Activated T-helper 2 cell treated with anti-CD3 and anti-CD28 coated beads, Interferon-gamma antibody, Interleukin-2, Interleukin-4, amounts not matched to agents 10 μg/mL and 5 μg/mL and 100 μg/mL, durations not matched to agents 14 hours and 24 hours and 36 hours (primary cell): ENCODE measurements at places on chromosomes 13 and 19.

DNA sequence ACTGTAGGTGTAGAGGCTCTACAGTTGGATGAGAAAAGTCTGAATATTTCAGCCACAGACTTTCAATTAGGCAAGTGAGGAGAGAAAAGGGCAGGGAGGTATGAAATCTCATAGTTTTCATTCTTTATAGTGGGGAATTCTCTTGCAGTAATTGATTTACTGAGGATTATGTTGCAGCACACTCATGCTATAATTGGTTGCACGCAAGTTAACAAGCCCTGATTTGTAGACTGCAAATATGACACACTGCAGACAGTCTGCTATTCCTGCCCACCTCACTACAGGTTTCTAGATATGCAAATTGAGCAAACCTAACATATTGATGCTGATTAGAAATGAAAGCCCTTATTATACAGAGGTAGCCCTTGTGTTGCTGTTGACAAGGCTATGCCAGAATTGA lies 139.4 kb downstream of the LHFPL6 start:
- DNase-seq: no peak

GRCh38 chr13:68160466-68160865 lies 930.3 kb upstream of the PCDH9 start:
- no peak for DNase-seq

- DNase-seq: no peak
Observed at GRCh38 chr13:98299966-98300350, 122.9 kb upstream of the RNF113B start.

GRCh38 chr19:21940684-21941083 lies 70.1 kb downstream of the ZNF208 start:
- DNase-seq: no peak

DNA sequence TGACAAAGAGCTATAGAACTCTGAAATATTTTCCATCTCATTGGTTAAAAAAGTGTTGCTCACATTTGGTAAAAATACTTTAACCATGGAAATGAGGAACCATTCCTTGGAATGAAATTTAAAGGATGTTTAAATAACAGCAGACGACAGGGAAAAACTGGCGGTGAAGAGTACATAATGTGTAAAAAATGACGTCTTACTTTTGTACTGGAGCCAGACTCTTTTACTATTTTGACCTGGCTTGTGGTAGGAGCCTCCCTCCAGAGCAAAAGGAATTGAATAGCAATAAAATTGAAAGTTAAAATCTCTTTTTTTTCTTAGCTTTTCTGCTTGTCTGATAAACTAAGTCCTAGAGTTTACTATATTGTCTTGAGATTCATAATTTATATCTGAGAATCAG lies 426.2 kb upstream of the KLHL1 start:
- no peak for DNase-seq

GRCh38 chr19:39867133-39867532 lies 21.0 kb upstream of the FBL start:
- no peak for DNase-seq

DNA sequence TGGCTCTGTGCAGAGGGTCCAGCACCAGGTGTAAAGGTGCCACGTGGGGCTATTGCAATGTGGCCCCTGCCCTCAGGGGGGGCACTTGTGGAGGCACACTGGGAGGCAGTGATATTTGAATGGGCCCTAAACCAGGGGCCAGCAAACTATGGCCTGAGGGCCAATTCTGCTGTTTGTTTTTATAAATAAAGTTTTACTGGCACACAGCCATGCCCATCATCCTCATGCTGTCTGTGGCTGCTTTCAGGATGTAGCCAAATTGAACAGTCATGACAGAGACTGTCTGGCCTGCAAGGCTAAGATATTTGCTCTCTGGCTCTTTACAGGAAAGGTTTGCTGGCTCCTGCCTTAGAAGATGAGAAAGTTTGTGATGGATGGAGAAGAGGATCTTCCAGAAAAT lies 33.9 kb upstream of the RANBP3 start:
- no peak for DNase-seq

- DNase-seq: no peak
Observed at GRCh38 chr19:42563352-42564210, 31.1 kb downstream of the CEACAM8 start.

GRCh38 chr19:36572593-36573019 lies 486 bp downstream of the ZNF529 start:
- DNase-seq: no peak

DNA sequence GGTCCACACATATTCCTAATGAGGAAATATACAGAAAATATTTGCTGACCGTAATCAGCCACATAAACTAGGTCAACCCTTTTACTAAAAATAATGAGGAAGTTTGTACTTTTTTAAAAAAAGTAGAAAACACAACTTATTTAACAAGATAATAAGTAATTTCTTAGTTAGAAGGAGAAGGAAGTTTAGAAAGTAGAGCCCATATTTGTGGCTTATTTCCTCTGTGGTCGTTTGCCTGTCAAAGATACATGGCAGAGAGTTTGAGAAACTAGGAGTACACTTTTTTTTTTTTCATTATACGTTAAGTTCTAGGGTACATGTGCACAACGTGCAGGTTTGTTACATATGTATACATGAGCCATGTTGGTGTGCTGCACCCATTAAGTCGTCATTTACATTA lies 1205.2 kb upstream of the MIR17HG start:
- DNase-seq: no peak

- no peak for DNase-seq
Observed at GRCh38 chr13:51971520-51972426, 39.5 kb downstream of the ATP7B start.

GRCh38 chr13:112705286-112705685 lies 15.4 kb downstream of the ATP11A start:
- DNase-seq: no peak

- no peak for DNase-seq
Observed at GRCh38 chr13:51235756-51236490, 13.7 kb downstream of the FAM124A start.

GRCh38 chr19:17289489-17289888 lies 7.8 kb downstream of the ANKLE1 start:
- peak; percentile 40 for DNase-seq

DNA sequence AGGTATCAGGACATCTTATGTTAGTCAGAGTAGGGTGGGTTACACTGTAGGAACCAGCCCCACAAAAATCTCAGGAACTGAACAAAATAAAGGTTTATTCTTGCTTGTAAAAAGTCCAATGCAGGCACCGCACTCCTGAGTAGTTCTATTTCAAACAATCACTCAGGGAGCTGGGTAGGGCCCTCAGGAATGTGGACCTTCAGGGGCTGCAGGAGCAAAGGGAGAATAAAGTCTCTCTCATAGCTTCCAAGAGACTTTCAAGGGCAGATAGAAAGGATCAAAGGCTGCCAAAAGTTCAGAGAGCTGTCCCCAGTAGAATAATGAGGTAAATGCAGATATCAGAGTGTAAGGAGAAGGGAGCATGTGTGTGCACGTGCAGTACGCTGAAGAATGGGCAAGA lies 49.4 kb downstream of the RUBCNL start:
- no peak for DNase-seq

GRCh38 chr19:19185853-19186740 lies 5.9 kb downstream of the BORCS8 start:
- DNase-seq: peak; percentile 42

GRCh38 chr13:46267166-46267565 lies 55.4 kb downstream of the LRRC63 start:
- DNase-seq: no peak

GRCh38 chr13:50722440-50723125 lies 120.9 kb downstream of the DLEU7 start:
- DNase-seq: no peak

GRCh38 chr13:109412283-109412901 lies 374.0 kb downstream of the IRS2 start:
- no peak for DNase-seq

- no peak for DNase-seq
Observed at GRCh38 chr13:89832827-89833226, 1514.7 kb upstream of the MIR17HG start.

DNA sequence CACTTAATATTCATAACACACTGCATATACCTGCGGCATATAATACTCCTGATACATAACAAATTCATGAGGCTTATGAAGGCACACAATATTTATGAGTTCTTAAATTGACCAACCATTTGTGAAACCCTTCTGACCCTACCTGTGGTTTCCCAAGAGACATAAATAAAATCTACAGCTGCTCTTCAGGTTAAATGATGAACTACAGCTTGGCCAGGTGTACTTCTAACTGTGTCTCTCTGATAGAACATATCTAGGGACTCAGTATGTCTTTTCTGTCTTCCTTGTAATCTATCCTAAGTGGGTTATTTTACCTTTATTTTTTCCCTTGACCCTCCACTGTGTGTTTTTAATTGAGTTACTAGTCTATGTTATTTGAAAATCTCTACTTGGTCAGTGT lies 189.9 kb upstream of the UFM1 start:
- no peak for DNase-seq

- DNase-seq: no peak
Observed at GRCh38 chr19:1177322-1178114, 3.5 kb upstream of the SBNO2 start.

DNA sequence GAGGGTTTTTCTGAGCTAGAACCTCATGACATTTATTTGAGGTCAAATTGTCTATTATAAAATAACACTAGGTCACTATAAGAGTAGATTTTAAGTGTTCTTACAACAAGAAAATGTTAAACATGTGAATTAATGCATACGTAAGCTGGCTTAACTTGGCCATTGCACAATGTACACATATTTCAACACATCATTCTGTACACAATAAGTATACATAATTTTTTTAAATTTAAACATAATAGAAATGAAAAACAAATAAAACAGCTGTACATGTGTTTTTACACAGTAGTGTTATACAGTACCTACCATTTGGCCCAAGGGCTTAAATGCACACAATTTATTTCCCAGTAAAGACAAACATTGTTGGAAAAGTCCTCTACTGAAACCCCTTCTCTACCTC lies 269.9 kb downstream of the DACH1 start:
- DNase-seq: no peak

GRCh38 chr13:97017322-97017721 lies 23.0 kb upstream of the OXGR1 start:
- DNase-seq: no peak

GRCh38 chr13:48158915-48159314 lies 64.0 kb upstream of the MED4 start:
- DNase-seq: no peak

- DNase-seq: no peak
Observed at GRCh38 chr13:48874165-48874564, 101.5 kb upstream of the FNDC3A start.

- DNase-seq: no peak
Observed at GRCh38 chr13:25927932-25928331, 123.9 kb downstream of the SHISA2 start.

- DNase-seq: no peak
Observed at GRCh38 chr13:21079761-21080592, 18.6 kb upstream of the LATS2 start.

- no peak for DNase-seq
Observed at GRCh38 chr19:29401712-29402421, 123.9 kb upstream of the VSTM2B start.

GRCh38 chr13:22162889-22163288 lies 492.0 kb downstream of the FGF9 start:
- no peak for DNase-seq

DNA sequence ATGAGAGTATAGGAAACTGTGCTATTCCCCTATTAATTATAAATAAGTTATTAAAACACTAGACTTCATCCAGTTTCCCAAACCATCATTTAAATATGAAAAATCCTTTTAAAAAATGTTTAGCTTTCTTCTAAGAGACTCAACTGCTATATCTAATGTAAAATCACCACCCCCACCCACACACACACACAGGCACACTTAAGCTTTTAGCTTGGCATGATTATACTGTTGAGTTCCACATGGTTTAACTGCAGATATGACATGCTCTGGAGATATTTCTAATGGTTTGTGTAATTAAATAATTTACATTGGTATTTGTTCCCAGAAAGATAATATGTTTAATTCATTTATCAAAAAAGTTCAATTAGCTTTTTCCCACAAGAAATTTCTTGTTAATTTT lies 1700.1 kb upstream of the SLC10A2 start:
- no peak for DNase-seq

DNA sequence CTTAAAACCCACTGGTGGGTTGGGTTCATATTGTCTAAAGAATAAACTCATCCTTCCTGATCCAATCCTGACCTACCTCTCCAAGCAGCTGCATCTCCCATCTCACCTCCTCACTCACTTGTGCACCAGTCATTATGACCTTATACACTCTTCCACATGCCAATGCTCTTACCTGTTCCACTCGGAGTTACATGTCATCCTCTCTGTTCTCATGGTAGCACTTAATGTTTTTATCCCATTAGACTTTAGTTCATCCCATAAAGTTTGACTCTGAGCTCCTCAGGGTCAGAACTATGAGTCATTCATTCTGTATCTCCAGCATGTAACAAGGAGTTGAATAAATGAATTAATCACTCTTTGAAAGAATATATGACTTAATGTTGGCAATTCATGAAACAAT lies 330.2 kb downstream of the KLF12 start:
- DNase-seq: no peak

- no peak for DNase-seq
Observed at GRCh38 chr13:62046512-62046911, 630.9 kb upstream of the PCDH20 start.

- DNase-seq: no peak
Observed at GRCh38 chr19:58059671-58060078, 593 bp downstream of the ZNF135 start.

- no peak for DNase-seq
Observed at GRCh38 chr13:86283031-86283430, 483.8 kb upstream of the SLITRK6 start.

DNA sequence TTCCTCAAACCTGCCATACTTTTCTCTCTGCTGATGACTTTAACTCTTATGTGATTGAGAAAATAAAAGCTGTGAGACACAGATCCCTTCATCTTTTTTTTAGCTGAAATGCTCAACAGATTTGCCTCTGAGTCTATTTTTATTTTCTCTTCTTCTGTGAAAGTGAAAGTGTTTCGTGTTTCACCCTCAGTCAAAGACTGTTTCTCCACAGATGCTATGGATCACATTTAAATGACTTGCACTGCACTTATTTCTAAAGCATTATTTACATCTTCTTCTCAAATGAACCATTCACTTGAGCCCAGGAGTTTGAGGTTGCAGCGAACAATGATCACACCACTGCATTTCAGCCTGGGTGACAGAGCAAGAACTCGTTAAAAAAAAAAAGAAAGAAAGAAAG lies 890.1 kb upstream of the PCDH20 start:
- DNase-seq: no peak

GRCh38 chr13:110562696-110563462 lies 1.4 kb upstream of the RAB20 start:
- no peak for DNase-seq

- no peak for DNase-seq
Observed at GRCh38 chr13:103451656-103452055, 385.4 kb upstream of the SLC10A2 start.

GRCh38 chr19:17681505-17682125 lies 6.5 kb downstream of the UNC13A start:
- peak; percentile 18 for DNase-seq

DNA sequence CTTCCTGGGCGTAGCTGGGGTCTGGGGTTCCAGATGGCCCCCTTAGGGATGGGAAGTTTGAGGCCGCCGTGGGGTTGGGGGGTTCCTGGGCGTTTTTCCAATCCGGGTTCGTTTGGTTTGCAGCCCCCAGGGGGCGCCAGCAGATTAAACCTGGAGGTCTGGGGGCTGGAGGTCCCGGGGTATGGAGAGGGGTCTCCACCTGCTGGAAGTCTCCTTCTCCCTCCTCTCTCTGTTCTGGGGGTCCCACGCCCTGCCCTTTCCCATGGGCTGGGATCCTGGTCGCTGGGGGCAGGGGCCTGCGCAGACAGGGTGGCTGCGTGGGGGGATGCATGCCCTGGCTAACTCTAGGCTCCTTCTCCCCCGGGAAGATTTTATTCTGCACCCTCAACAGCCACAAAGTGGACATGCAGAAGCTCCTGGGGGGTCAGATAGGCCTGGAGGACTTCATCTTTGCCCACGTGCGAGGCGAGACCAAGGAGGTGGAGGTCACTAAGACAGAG lies 899 bp downstream of the GIPC3 start:
- DNase-seq: no peak
